ENCODE measurements at places on chromosomes 1 and 21.

DNA sequence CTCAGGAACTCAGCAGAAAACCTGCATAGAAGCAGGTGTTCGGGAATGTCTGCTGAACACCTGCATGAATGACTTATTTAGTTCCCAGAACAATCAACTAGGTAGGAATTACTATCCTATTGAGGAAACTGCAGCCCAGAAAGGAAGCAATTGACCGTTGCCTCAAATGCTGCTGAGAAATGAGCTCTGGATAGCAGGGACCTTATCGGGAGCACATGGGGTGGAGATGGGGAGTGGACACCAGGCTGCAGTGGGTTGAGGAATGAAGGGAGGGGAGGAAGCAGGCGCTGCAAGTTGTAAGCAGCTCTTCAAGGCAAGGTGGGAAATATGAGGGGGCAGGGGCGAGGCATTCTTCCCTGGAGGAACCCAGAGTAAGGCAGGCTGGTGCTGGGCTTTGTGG lies 10.8 kb upstream of the CDCP2 start:
- no peak for DNase-seq

DNA sequence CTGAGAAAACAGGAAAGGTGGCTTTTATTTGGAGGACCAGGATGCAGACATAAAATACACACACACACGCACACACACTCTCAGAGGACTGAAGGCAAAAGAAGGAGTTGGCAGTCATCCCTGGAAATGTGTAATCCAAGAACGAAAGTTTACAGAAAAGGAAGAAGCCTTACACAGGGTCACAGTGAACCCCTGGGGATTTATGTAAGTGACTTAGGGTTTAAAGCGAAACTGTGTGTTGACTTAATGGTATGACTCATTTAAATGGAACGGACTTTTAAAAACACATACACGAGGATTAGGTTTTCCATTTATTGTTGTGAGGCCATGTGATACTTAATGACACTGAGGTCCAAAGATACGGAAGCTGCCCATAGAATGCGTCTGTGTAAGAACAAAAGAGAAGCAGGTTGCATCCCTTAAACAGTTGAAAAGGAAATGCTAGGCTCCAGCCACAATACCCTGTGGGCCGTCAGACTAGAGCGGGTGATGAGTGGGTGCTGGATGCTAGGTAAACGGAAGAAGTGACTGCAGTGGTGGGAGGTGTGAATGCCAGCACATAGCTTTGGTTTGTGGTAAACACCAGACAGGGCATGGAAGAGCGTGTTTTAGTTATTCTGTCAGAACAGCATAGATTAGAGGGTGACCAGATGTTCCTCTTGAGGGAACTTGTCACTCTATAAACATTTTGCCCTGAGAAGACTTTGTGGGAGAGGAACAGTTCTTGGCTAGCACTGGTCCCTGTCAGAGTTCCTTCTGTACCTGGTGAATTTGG lies 21.6 kb upstream of the BCL10 start:
- DNase-seq: no peak

GRCh38 chr1:204418174-204419063 lies 6.8 kb upstream of the PPP1R15B start:
- DNase-seq: no peak

GRCh38 chr1:229209386-229209785 lies 61.5 kb upstream of the RAB4A start:
- DNase-seq: no peak

- DNase-seq: no peak
Measured at GRCh38 chr1:17569200-17570139, 30.0 kb downstream of the ARHGEF10L start.
